Dermis microvascular lymphatic vessel endothelial cell (primary cell): ENCODE measurements at places on chromosomes 16 and 17.
A peak's percentile ranks its signal among the peaks of the same experiment; 100 is the strongest.

DNA sequence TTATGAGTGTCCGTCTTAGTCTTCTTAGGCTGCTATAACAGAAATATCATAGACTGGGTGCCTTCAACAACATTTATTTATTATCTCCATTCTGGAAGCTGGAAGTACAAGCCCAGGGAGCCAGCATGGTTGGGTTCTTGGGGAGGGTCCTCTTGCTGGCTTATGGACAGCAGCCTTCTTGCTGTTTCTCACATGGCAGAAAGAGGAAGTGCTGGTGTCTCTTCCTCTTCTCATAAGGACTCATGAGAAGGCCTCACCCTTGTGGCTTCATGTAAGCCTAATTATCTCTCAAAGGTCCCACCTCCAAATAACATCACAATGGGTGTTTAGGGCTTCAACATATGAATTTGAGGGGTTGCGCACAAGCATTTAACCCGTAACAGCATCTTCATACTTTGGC lies 207.0 kb upstream of the COX10 start:
- no peak for DNase-seq

- no peak for DNase-seq
These were observed 643.2 kb downstream of the WWOX start for GRCh38 chr16:78742501-78743283.

DNA sequence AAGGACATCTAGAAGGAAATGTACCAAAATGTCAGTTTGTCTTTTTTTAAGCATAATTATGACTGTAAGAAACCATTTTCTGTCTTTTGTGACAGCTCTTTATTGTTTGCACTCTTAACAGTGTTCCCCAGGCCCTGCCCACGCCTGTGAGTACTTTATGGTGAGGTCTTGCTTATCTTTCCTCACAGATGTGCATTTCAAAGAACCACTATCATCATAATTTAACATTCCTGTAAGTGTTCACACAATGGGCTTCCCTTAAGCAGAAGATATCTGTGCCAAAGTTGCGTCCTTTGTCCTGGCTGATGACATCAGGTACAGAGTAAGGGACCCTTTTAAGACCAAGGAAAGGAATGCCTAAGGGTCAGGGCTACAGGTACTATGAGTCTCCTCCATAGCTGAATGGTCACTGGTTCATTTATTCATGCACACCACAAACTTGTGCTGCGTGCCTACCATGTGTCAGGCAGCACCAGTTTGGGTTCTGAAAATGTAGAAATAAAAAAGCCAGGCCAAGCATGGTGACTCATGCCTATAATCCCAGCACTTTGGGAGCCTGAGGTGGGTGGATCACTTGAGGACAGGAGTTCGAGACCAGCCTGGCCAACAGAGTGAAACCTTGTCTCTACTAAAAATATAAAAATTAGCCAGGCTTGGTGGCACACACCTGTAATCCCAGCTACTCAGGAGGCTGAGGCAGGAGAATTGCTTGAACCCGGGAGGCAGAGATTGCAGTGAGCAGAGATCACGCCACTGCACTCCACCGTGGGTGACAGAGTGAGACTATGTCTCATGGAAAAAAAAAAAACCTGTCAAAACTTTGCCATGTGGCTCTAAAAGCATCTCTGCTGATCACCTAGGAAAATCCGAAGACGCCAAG lies 55.4 kb upstream of the NLK start:
- DNase-seq = peak; percentile 70

DNA sequence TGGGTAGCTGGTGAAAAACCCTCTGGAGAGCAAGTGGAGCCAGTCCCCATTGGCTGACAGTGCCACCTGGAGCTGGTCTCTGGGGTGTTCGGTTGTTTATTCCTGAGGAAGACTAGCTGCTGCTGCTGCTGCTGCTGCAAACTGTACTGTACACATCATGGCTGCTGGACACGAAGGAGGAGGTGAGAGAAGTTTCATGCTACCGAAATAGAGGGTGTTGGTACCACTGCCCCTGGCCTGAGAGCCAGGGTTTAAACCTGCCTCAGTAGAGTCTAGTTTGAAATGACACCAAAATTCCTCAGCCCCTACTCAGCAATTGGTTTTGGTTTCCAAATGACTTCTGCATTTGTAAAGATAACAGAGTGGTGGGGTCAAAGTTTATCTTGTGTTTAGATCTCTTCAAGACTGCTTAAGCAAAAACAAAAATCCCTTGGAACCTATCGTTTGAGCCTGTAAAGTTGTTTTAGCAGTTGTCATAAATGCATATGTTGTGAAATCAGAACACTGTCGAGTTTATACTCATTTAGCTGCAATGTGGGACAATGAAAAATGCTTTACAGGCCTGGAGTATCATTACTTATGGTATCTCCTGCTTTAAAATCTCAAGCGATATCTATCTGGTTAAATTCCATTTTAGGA lies 40.8 kb downstream of the CYB5B start:
- DNase-seq = no peak

DNA sequence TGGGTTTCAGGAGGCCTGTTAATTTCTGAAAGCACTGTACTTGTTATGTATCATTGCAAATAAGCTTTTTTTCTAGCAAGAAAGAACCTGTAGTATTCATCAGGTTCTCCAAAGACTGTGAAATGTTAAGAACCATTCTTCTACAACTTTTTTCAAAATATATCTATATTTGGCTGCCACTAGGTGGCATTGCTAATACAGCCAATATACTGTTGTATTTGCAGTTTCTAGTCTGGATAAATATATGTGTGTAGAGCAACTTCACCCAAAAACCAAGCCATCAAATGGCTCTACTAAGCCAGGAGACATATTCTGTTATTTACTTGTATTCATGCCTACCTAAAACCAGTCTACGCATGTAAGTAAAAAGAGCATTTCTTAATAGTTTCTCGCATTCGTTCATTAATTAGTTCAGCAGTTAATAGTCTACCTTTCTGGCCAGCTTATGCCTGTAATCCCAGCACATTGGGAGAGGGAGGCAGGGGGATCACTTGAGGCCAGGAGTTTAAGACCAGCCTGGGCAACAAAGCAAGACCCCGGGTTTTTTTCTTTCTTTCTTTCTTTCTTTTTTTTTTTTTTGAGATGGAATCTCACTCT lies 39.5 kb downstream of the VMP1 start:
- peak; percentile 70 for DNase-seq

DNA sequence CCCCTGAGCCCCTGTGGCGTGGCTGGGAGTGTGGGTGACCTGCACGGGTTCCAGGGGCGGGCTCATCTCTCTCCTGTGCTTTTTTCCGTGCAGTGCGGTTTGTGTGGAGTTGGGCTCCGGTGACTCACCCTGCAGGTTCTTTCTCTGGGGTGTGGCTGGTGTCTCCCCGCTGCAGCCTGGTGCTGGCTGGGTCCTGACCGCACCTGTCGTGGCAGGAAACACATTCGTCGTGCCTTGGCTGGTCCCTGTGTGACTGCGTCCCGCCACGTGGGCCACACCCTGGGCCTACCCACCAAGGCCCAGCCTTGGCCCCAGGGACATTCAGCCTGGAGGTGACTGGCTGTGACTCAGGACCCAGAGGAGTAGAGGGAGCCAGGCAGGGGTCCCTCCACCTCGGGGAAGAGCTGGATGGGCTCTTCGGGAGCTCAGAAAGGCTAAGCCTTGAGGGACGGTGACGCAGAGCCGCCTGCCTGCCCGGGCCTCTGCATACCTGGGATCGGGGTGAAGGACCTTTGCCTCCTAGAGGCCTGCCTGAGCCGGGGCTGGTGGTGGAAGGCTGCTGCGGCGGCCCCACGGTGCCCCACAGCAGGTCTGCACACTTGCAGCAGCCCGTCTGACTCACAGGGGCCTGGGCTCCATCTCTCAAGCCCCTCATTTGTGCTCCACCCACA lies 7.8 kb downstream of the TRAF7 start:
- no peak for DNase-seq

DNA sequence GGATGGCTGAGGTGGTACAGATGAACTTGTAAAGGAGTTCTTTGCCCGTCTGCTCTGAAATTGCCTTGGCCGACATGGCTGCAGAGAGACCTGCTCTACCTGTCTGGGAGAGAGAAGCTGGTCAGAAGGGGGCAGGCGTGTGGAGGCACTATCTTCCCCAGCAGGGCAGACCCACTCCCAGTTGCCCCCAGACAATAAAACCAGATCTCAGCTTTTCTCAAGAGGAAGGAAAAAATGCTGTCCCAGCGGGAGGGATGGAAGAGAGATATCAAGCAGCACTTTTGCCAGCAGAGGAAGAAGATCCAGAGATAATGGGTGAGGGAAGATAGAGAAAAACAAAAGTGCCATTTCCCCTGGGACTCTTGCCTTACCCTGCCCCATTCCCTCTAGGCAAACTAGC lies 5.0 kb downstream of the ACLY start:
- no peak for DNase-seq

- no peak for DNase-seq
These were observed 62.4 kb upstream of the PLCG2 start for GRCh38 chr16:81716478-81717225.

DNA sequence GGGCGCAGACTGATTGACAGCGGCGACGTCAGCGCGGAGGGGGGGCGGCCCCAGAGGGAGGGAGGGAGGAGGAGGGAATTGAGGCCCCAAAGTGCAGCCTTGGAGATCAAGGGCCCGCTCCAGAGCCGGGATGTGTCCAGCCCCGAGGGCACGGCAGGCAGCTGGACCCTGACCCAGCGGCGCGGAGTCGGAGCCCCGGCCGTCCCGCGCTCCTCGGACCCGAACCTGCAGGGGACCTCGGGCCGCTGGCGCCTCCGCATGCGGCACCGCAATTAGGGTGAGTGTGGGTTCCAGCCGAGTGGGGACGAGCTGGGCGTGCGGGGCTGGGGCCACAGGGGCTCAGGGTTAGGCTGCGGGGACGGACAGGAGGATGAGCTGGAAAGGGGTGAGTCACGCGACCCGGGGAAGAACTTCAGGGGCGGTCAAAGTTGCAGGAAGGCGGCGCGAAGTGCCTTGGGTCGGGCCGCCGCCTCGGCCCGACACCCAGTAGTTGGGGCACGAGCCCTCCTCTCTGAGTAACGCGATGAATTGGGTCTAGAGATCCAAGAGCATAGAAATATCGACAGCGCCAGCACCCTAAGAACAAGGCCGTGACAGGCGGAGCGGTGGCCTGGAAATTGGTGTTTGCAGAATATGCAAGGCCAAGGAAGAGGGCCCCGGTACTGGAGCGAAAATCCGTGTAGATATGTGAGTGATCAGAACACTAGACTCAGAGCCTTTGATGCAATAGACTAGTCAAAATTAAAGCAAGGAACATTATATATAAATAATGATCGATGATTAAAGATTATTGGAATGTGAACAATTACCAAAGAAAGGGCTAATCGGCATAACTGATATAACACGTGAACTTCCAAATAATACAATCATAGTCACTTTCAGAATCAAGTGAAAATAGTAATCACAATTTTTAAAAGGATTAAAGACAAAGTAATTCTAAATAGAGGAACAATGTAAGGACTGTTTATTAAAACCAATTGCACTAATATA lies at the start of gene TBX4:
Gene TBX4, plus strand, starts transcription at position 122 of the 990 bp plus-strand sequence. CDS start 4,069 bp downstream, outside the sequence.
- no peak for DNase-seq

DNA sequence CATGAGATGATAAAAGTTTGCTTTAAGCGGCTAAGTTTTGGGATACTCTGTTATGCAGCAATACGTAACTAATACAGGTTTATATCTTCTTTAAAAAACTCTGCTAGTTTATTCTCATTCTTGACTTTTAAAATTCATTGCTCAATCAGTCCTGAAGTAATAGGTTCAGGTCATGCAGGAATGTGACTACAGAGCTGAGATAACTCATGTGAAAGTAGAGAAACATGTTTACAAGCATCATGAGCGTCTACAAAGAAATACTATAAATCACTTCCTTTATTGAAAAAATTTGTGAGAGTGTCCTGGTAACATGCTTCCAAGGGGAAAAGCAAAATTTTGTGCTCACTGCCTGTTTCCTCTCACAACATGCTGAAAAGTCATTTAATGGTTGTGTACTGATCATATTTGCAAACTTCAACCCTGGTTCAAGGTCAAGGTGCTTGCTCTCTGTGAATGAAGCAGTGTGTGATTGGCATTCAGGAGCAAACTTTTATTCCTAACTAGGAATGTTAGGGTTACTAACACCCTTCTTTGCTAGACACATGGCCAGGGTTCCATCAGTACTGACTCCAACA lies 12.5 kb upstream of the TMIGD1 start:
- DNase-seq = no peak

DNA sequence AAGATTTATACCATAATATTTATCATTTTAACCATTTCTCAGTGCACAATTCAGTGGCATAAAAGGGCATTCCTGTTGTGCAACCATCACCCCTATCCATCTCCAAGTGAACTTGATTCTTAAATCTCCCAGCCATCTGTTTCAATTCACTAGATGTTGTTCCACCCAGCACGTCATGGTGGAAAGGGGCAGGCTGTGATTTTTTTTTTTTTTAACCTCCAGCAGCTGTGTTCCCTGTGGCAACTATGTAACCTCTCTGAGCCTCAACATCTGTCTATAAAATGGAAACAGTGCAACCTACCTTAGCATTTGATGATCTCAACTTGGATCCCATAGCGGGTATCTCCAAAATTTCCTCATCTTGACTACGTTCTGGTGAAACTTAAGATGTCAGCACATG lies 604.5 kb downstream of the WWOX start:
- no peak for DNase-seq

- DNase-seq = peak; percentile 97
These were observed 429 bp upstream of the NR1D1 start for GRCh38 chr17:40100669-40101366.

DNA sequence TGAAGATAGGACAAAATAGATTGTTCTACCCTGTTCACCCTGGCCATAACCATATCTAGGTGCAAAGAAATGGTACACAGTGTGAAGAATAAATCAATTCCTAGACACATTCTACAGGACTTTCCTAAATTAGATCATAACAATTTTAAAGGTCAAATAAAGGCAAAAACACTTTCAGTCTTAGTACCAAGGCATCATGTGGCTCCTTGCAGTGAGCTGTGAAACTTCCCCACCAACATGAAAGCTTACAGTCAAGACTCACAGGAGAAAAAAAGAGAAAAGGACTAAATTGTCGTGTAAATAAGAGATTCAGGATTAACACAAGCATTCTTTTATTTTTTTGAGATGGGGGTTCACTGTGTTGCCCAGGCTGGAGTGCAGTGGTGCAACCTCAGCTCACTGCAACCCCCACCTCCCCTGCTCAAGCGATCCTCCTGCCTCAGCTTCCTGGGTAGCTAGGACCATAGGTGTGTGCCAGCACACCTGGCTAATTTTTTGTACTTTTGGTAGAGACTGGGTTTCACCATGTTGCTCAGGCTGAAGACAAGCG lies 14.2 kb downstream of the NSMCE1 start:
- no peak for DNase-seq

DNA sequence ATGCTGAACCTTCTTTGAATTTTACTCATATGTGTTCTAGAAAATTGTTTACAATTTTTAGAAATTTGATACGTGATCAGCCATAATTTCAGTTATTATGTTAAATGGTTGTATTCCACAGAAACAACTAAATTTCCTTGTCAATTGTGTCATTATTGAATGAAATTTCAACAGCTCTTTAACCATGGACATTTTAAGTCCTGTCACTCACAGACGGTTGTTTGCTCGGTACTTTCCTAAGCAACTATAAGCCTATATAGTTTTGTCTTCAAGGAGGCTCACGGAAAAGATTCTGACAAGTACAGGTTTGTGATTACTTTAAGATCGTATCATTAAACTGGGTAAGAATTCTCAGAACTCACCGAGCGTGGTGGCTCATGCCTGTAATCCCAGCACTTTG lies 31.8 kb downstream of the SLC39A11 start:
- no peak for DNase-seq
